ENCODE measurements at places on chromosomes 13 and 19.

- DNase-seq = no peak
Observed at GRCh38 chr19:12162513-12162881, 399 bp upstream of the ZNF136 start.

GRCh38 chr13:105758918-105759860, 776.3 kb downstream of the EFNB2 start:
- no peak for DNase-seq

GRCh38 chr13:29125934-29126424, 305.8 kb downstream of the MTUS2 start:
- DNase-seq = no peak

- DNase-seq = peak; percentile 91
Observed at GRCh38 chr19:40190891-40191835, at the start of gene MAP3K10. TSS of gene MAP3K10 (plus strand) at chr19:40191426. CDS start at chr19:40192032, 606 bp downstream.

DNA sequence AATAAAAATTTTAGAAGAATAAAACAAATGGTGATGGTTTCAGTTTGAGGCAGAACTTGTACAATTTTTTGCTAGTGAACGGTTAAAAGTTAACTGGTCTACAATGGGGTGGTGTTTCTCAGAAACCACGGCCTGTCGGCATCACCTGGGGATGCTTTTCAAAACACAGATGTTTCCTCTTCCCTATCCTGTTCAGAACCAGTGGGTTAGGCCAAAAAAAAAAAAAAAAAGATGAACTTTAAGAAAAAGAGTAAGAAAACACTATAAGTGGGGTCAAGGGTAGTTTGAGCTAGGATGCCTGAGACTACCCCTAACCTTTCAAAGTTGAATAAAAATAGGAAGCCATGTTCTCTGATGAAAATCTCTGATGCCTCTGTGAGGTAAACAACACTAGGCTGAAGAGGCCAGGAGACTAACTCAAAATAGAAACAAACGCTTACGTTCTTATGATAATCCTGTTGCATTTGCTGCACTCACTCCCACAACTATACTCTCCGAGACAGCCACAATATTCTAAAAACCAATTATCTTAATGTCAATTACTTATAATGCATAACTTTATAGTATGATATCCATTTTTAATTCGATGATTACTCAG, 3.3 kb downstream of the MTIF3 start:
- DNase-seq = no peak

DNA sequence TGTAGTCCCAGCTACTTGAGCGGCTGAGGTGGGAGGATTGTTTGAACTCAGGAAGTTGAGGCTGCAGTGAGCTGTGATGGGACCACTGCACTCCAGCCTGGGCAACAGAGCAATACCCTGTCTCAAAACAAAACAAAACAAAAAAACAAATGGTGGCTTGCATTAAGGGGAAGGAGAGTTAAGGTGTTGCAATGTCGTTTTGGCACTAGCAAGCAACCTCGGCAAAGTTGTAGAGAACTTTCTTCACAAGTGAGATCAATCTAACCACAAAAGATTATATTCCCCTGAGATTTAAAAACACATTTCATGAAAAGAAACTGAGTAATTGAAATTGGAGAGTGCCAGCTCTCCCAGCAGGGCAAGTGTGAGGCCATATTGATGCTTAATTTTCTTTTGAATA, 153.7 kb downstream of the KLF5 start:
- no peak for DNase-seq

GRCh38 chr13:32535115-32535514, 3.5 kb downstream of the N4BP2L2 start:
- DNase-seq = no peak

DNA sequence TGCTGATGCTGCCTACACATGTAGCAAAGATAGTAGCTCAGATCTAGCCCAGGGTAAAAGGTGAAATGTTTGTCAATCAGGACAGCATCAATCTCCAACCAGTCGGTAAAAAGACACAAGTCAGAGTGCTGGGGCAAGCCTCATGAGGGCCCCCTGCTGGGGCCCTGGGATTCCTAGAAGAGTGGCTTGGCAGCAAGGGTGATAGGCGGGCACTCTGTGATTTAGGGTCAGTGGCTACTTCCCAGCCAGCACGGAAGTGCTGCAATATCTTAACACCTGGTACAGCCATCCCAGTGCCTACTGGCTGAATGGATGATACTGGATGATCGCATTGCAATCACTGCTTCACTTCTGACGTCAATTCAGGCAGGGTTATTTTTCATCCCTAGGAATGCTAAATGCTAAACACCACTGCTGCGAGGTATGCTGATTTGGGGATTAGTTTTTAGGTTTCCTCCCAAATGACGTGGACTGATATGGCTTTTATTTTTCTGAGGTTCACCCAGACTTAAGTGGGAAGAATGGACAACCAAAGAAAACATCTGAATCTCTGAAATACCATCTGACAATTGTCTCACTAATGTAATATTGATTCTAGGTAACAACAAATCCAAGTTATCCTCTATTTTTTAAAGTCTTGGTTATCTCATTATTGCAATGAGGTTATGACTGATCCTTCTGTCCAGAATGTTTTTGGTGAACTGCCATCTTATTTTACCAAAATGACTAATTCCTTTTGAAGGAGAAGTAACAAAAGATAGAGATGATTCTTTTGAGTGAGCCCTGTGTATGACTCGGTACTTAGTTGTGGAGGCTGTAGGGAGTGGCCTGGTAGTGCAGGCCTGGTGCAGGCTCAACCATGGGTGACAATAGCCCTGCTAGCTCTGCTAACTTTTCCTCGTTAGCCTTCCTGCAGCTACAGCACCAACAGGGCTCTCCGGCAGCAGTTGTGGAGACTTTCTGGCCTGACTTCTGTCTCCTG, 432.5 kb downstream of the FGF9 start:
- DNase-seq = peak; percentile 70

- no peak for DNase-seq
Observed at GRCh38 chr13:48775285-48775684, 121.6 kb downstream of the CYSLTR2 start.

GRCh38 chr13:50627111-50627510, 216.4 kb downstream of the DLEU7 start:
- no peak for DNase-seq

DNA sequence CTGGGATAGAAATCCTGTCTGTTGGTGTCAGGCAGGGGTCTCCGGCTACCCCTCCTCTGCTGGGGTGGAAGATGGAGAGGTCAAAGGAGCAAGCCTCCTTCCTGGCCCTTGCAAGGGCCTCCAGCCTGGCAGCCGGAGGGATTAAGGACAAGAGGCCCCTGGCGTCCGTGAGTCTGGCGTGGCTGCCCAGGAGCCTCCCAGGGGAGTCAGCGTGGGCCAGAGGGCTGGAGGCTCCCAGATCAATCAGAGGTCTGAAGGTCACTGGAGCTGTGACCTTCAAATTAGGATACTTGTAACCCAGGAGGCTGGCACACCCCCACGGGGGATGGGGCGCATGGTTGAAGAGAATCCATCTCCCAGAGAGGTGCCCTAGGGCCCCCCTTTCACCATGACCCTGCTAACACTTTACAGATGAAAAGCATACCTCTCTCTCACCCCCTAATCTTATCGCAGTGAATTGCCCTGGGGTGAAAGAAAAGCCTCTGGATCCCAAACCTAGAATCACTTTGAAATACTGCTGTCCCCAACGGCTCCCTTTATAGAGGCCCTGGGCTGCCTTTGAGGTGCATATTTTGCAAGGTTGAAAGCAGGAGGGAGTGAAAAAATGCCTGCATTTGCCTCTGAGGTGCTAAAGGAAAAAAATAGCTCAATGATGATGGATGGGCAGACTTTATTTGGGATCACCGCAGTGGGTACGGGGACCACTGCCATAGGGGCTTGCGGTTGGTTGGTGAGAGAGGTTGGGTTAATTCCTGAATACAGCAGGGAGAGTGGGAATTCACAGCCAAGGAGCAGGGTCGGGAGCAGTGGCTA, 44.9 kb upstream of the PEG3 start:
- no peak for DNase-seq

- DNase-seq = peak; percentile 95
Observed at GRCh38 chr19:58554494-58555368, at the start of gene CHMP2A. TSS of gene CHMP2A (minus strand) at chr19:58555105. CDS start at chr19:58554212, 893 bp downstream.

DNA sequence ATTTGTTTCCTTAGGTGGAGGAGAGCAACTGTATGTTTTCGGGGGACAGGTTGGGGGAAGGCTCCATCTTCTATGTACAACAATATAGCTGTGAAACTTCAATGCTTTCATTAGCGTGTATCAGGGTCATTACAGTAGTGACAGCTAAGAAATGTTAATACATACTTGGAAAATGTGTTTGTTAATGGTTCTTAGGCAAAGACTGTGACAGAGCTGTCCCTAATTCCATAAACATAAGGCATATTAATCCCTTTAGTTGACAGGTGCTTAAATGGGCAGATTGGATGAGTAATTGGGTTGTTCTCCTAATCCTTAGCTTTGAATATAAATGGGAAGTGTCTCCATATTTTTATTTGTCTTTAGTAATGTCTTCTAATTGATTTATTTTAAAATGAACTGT, 313.7 kb downstream of the HS6ST3 start:
- DNase-seq = no peak

DNA sequence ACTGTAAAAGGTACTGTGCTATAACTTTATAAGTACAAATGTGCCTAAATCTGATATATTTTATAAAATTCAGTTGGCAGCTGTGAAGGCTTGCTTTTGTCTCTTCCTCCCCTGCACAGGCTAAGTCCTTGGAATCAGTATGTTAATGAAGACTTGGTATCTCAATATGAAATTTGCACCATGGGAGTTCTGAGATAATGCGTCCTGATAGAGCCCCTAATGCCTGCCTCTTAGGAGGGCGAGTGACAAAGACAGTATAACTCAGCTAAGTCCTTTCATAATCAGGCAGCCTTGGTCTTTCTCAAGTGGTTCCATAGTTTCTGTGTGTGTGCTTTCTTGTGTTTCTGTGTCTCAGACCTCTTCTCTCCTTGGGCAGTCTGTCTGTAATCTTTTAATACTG, 14.7 kb downstream of the LRCH1 start:
- no peak for DNase-seq

DNA sequence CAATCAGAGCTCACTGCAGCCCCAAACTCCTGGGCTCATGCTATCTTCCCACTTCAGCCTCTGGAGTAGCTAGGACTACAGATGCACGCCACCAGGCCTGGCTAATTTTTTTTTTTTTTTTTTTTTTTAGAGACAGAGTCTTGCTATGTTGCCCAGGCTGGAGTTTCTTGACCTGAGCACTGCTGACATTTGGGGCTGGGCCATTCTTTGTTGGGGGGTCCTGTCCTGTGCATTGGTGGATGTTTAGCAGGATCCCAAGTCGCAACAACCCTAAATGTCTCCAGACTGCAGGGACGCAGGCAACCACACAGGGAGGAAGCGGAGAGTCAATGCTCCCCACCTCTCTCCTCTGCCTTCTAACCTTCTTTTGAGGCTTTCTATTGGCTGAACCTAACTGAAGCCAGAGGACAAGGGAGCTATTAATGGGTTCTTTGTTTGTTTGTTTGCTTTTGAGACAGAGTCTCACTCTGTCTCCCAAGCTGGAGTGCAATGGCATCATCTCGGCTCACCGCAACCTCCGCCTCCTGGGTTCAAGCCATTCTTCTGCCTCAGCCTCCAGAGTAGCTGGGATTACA, 58.3 kb upstream of the ADGRE5 start:
- no peak for DNase-seq

DNA sequence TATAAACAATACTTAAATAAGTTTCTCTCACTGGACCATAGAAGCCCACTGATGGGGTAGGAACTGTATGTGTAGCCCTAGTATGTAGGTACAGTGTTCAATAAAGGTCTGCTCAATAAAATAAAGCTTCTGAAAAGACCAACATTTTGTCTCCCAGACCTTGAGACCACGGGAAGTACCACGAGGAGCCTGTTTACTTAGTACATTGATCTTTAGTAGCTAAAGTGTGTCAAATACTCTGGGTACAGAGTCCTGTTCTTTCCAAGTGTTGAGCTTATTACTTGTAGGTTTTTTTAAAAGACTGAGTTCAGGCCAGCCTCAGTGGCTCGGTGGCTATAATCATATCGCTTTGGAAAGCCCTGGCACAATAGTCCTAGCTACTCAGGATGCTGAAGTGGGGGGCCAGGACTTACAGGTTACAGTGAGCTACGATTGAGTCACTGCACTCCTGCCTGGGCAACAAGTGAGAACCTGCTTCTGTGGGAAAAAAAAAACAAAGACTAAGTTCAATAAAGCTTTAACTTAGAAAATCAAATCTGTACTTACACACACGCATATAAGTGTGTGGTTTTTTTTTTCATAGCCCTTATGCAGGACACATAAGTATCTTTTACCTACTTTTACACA, 3.4 kb downstream of the MTRF1 start:
- DNase-seq = no peak

DNA sequence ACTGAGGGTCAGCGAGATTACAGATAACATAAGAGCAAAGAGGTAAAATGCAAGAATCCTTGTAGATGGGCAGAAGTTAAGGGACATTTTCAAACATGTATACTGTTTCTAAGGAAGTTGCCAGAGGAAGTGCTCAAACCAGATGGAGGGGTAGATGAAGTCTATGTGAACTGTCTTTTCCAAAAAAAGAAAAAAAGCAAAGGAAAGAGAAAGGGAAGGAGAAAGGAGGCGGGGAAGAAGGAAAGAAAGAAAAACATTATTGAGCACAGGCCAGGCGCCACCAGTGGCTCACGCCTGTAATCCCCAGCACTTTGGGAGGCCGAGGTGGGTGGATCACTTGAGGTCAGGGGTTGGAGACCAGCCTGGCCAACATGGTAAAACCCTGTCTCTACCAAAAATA, 5.3 kb downstream of the DMAC2 start:
- DNase-seq = peak; percentile 32

DNA sequence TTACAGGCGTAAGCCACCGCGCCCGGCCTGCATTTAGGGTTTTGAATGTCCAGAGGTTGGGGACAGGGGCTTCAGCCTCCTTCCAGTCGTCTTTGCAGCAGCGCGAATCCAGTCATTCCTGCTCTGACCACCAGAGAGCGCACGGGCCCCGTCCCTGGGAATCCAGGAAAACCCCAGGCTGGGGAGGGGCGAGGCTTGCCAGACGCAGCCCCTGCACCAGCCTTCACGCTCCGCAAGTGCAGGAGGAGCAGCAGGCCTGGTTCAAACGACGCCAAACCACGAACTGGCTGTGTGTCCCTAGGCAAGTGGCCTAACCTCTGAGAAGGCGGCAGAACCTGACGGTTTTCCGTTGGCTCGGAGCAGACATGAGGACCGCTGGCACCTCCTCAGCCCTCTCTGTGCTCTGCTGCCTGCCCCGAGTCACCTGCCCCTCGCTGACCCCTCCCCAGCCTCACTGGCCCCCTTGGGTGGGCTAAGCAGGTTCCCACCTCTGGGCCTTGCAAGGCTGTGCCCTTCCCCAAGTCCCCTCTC, 2.0 kb upstream of the RNF126 start:
- DNase-seq = peak; percentile 88

DNA sequence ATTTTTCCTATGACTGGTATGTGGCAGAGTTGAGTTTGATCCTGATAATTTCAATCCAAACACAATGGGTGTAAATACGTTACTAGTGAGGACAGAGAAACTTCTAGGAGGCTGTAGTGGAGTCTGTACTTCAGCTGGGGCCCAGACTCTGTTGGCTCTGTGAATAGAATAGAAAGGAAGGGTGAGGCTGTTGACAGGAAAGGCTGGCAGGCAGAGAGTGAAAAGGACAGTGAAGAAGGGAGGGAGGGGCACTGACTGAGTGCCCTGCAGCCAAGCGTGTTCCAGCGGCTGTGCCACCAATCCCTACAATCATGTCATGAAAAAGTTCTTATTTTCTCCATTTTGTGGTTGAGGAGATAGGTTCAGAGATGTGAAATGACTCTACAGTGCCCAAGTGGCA, 80.5 kb downstream of the MBNL2 start:
- DNase-seq = no peak
